ENCODE measurements at places on chromosomes 7 and 10.

GRCh38 chr10:7365027-7365745 is 45.6 kb downstream of the SFMBT2 start:
- no peak for DNase-seq

DNA sequence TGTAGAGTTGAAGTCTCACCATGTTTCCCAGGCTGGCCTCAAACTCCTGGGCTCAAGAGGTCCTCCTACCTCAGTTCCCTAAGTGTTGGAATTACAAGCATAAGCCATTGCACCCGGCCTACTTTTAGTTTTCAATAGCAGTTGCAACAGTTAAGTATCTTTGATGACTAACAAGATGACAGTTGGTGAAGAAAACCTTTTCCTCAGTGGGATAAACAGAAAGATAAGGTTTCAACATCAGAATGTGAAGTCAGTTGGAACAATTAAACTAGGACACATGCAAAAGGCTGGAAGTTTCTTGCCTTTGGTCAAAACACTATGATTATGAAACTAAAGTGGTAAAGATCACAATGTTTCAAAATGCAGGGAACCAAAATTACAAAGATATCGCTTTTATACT is 169.2 kb downstream of the ZNF438 start:
- no peak for DNase-seq

DNA sequence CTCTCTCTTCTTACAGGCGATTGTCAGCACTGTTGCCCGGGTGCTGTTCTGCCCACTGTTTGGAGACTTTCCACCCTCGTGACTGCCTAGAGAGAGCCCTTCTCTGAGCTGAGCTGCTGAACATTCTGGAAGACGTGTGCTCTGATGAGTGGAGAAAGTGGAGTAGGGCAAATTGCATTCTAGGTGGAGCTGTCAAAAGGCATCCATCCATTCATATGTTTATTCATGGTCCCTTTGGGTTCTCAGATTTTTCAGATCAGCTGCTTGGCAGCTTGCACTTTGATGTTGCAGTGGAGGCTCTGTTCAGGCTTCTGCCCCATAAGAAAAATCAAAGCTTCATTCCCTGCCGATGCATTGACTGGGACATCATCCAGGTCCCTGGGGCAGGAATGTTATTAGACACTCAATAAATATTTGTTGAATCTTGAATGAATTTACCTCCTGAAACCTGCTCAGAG is 120.7 kb upstream of the EEPD1 start:
- DNase-seq = no peak

DNA sequence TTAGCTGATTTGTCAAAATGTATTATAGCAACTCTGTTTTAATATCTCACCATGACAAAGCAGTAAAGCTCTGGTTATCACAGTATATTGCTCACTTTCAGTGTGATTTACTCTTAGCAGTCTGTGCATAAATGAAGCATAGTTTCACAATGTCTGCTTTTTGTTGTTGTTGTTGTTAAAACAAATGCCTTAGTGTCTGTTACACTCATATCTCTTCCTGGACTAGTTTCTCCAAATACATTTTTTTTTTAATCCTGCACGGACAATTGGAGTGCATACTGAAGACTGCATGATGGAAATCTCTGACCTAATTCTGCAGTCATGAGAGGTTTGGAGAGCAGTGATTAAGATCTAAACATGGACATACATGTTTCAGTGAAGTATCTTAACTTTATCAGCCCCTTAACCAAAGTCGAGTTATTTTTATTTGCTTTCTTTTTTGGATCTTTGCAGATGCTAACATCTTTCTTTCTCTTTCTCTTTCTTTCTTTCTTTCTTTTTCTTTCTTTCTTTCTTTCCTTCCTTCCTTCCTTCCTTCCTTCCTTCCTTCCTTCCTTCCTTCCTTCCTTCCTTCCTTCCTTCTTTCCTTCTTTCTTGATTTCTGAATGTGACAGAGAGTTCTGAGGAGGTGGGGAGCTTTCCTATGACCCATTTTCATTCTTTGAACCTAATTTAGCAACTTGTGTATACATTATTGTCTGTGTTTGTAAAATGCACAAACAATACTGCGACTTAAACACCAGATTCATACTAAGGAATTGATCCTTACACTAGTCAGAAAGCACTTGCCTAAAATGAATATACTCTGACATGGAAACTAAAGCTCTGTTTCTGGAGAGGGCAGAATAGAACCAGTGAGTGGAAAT is 161.5 kb upstream of the AGR3 start:
- DNase-seq = no peak

DNA sequence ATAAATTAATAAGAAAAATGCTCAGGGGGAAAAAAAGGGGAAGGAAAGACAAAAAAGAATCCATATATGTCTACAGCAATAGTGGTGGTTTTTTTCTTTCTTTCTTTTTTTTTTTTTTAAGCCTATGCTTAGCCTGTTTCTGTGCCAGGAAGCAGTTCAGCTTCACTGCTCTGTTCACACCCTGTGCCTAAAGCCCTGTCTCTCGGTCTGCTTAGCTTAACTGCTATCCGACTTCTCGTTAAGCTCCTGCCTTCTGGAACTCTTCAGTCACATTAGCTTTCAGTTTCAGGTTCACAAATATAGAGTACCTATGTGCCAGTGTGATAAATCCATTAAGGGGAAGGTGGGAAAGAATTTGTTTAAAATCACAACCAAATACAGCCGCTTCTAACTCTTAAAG is 26.5 kb upstream of the NRG3 start:
- DNase-seq = no peak

GRCh38 chr7:1661461-1661860 is 8.6 kb upstream of the ELFN1 start:
- no peak for DNase-seq

GRCh38 chr10:53580465-53580864 is 807.9 kb upstream of the MBL2 start:
- no peak for DNase-seq

DNA sequence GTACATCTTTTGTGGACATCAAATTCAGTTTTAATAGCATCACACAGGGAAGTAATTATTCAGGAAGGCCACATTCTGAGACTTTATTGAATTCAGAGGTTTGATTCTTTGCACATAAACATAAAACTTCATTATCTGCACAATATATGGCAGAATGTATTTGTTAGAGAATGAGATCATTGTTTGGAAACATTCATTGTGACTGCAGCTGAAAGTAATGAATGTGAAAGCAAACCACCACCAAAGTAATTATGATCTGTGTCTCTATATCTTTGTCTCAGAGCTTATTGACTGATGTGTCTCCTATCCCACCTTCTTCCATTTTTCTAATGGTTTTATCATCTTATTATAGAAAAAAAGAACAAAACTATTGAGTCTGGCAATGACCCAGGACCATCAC is 340.9 kb upstream of the PCDH15 start:
- no peak for DNase-seq
